Astrocyte of the spinal cord (primary cell): ENCODE measurements at places on chromosomes 11 and 22.
A peak's percentile ranks its signal among the peaks of the same experiment; 100 is the strongest.

DNA sequence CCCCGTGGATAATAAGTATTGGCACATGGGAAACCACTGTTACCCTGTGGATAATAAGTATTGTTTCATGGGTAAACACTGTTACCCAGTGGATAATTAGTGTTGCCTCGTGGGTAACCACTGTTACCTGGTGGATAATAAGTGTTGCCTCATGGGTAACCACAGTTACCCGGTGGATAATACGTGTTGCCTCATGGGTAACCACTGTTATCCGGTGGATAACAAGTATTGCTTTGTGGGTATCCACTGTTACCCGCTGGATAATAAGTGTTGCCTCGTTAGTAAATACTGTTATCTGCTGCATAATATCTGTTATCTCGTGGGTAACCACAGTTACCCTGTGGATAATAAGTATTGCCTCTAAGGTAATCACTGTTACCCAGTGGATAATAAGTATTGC is 25.5 kb upstream of the NXPE4 start:
- no peak for DNase-seq

DNA sequence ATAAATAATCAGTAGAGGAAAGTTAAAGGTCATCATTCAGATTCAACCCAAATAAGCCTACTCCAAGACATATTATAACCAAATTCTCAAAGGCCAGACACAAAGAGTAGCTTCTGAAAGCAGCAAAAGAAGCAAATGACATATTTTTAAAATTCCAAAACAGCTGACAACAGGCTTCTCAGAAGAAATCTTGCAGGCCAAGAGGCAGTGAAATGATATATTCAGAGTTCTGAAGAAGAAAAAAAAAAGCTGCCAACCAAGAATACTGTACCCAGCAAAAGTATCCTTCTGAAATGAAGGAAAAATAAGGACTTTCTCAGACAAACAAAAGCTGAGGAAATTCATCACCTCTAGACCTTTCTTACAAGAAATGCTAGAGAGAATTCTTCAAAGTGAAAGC is 787.1 kb upstream of the TENM4 start:
- DNase-seq, result no peak

DNA sequence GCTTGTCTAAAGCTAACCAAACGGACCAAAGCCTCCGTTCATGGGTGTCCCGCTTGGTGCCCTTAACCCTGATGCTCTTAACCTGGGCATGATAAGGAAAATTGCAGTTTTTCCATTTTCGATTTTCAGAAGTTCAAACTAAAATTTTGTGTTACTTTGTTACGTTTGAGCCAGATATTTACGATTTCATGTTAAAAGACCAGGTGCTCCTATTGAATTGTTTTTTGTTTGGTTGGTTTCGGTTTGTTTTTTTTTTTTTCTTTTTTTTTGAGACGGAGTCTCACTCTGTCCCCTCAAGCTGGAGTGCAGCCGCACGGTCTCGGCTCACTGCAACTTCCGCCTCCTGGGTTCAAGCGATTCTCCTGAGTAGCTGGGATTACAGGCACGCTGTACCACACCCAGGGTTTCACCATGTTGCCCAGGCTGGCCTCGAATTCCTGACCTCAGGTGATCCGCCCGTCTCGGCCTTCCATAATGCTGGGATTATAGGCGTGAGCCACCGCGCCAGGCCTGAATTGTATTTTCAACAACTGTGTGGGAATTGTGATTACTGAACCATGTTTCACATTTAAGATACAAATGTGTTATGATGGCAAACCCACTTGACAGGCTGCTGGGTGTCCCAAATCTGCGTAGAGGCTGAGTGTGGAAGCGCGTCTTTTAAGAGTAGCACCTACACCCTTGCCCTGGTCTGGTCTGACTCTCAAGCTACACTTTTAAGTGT is 864 bp upstream of the USP28 start:
- no peak for DNase-seq

DNA sequence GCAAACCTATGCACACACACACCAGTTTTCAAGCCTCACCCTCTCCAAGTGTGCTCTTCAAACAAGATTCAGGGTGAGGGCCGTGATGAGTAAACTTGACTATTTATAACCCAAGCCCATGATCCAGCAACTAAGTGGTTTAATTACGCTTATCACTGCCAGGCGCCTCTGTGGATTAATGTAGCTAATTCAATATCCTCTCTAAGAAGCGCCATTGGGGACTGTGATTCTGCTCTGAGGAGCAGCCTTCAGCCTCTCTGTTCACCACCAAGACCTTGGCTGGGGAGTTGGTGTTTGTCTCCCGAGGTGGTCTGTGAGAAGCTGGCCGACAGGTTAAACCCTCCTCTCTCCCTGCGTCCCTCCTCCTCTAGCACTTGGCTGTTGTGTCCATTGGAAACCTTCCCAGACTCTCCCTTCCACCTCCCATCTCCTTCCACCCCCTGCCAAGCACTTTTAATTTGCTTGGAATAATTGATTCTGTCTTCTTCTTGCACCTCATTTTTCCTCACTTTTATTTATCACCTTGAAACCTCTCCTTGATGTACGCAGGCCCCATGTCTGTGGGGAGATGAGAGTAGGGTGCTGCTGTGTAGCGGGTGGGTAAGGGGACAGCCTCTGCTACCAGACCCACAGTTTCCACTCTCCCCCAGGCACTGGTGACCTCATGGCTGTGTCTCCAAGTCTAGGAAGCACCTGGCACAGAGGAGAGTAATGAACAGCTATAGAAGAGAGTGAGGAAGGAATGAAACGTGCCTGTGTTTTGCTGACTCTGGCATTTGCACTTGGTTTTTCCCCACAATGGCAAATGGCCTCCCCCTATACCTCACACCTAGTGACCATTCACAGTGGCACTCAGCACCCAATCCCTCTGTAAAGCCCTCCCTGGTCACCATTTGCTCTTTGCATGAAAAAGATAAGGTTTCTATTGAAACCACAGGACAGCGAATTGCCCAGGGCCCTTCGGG is 236.6 kb downstream of the GRIK4 start:
- no peak for DNase-seq

DNA sequence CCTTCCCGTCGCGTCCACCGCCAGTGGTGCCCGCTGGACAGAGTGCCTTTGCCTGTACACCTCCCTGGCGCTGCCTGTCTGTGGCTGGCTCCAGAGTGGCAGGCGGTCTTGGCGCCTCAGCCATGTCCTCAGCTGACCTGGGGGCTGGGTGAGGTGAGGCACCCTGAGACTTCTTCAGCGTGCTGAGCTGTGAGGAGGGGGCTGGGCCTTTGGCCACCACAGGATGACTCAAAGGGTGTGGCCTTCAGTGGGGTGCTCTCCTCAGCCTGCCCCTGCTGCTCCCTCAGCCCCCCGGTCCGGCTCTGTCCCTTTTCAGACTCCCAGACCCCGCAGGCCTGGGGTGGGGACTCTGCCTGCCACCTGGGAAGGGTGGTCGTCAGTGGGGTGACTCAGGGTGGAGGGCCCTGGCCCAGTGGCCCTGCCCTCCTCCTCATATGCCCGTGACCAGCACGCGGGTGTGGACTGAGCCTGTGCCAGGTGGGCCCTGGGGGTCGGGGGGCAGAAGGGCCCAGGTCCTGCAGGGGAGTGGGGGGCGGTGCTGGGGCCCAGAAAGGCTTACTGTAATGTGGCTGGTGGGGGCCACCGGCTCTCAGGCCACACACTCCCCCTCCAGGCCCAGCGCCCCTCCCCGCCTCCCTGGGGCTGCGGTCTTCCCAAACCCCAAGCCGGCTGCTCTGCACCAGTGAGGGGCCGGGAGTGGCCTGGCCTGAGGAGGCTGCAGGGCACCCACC is 15.9 kb downstream of the CRELD2 start:
- DNase-seq, result peak; percentile 29

- no peak for DNase-seq
Observed at GRCh38 chr11:125842321-125842948, 9.3 kb downstream of the PATE4 start.

GRCh38 chr11:124577716-124578427 is 8.1 kb downstream of the OR8A1 start:
- no peak for DNase-seq

DNA sequence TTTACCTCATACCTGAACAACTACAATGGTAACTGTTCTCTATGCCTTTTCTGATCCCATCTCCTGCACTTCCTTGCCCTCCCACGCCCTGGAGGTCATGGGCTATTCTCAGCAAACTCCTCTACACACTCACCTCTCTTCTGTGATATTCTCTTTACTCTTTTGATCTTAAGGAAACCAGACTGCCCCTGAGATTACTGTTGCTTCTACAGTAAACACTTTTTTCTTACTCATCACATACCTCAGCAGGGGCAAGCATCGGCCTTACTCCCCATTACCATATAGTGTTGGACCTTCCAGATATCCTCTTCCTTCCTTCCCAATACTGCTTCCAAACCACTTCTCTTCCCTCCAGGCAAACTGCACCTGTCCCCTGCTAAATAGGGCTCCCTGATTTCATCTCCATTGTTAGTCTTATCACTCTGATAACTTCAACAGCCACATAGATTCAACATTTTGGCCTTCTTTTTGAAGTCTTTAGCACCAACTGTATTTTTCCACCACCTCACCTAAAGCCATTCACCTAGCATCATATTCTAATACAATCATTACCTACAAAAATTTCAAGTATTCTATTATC is 141.2 kb downstream of the RBFOX2 start:
- DNase-seq, result peak; percentile 28

DNA sequence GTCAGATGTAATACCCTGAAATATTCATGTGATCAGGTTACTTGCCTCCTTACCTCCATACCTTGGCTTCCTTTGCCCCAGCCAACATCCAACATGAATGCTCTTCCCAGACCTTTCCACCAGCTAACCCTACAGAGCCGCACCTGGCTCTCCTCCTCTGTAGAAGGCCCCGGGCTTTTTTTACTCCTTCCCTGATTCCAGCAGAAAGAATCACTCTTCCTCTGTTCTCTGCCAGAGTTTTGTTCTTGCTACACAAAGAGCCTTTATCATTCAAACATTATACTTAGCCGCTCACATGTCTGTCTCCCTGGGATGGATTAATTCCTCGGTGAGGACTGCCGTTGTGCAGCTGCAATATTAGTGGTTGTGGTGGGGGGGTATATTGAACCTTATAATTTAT is 116.8 kb upstream of the GRAMD1B start:
- DNase-seq, result no peak

GRCh38 chr22:39984006-39984405 is 10.7 kb upstream of the FAM83F start:
- no peak for DNase-seq

- no peak for DNase-seq
Observed at GRCh38 chr11:132670921-132671675, 861.2 kb downstream of the OPCML start.

GRCh38 chr11:43366677-43367076 is 8.0 kb downstream of the TTC17 start:
- DNase-seq, result peak; percentile 40

- DNase-seq, result no peak
Observed at GRCh38 chr11:65662247-65662798, 393 bp downstream of the RELA start.

DNA sequence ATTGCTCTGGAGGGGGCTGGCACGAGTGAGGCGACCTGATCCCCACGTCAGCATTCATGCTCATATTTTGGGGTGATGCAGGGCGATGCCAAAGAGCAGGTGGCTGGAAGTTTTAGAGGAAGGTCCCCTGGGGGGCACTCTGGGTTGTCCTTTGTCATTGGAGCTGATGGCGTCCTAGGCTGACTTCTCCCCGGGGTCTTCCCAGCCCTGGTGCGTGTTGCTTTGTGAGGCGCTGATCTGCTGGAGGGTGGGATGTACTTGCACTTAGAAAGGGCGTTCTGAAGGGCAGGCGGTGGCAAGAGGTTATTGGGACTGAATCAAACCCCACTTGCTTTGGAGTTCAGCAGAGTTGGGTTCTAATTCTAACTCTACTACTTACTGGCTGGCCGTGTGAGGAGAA is 313.3 kb downstream of the NTM start:
- DNase-seq, result no peak

GRCh38 chr11:31757260-31757835 is 53.8 kb downstream of the PAX6 start:
- no peak for DNase-seq

DNA sequence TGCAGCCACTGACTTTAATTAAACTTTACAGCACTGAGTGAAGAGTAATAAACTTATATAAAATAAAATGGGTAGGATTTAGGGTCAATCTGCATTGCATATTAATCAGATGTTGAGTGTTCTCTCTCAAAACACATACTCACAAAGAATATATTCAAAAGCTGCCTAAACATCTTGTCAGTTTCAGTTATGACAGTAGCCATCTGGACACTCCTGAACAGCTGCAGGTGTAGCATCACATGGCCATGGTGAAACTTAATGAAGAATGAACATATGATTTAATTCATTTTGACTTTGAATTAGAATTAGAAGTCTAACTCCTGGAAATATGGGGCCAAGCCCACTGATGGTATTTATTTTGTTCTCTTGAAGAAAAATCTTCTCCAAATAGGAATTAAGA is 684.3 kb upstream of the RAG2 start:
- DNase-seq, result no peak

- DNase-seq, result no peak
Observed at GRCh38 chr22:27609451-27609888, 192.1 kb downstream of the MN1 start.

- peak; percentile 26 for DNase-seq
Observed at GRCh38 chr11:10514202-10514601, 26.8 kb downstream of the RNF141 start.

DNA sequence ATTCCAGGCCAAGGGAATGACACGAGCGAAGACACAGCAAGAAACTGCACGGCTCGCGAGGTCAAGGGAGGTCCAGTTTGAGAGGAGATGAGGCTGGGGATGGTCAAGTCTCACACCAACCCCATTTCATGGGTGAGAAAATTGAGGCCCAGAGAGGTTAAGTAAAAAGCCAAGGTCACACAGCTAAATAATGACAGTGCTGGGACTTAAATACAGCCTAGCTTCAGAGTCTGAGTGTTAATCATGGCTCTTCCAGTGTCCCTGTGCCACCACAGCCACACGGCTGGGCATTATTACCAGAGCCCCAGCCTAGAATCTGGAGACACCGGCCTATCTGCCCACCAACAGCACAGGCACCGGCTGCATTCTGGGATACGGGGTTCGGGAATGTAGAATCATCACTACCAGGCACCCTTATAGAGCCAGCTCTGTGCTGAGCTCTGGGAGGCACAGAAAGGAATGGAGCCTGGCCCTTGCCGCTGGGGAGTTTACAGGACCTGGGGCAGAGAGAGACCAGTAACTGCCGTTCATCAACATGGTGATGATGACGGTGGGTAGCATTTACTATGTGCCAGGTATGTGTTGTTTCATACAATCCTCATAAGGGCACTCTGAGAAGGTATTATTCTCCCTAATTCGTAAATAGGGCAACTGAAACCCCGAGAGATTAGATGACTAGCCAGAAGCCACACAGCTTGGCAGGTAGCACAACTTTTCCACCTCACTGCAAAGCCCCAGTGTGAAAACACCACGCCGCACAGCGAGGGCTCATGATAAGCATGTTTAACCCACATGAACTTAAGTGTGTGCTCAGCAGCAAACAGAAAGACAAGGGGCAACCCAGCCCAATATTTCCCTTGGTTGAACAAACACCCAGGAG is 51.8 kb downstream of the CD6 start:
- DNase-seq, result no peak

DNA sequence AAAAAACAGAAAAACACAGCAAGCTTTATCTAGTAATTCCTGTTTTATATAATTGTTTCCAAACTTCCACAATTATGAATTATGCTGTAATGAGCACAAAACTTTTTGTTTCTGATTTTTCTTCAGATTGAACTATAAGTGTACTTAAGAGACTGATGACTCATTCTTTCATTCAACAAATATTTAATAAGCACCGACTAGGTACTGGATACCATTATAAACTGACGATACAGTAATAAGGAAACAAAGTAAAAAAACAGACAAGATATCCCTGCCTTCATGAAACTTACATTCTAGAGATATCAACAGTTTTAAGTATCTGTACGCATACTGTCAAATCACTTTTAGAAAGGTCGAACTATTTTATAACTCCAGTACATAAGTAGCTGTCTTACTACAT is 78.6 kb downstream of the ME3 start:
- DNase-seq, result no peak
